ENCODE measurements at places on chromosomes 5 and 9.

DNA sequence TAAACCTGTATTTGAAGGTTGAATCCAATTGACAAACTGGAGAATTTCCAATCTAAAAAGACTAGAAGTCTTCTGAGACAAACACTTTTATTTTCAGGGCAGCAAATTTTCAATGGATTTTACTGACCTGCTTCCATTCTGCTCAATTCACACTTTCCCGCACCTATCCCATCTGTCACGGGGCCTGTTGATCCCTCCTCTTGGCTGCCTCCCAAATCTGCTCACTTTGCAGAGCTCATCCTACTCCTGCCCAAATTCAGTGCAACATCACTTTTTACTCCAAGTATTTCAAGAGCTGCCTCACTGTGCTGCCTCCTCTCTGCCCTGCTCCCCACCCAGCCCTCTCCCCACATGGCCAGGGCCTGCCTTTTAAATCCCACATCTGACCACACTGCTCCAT is 35.1 kb downstream of the GOLM1 start:
- DNase-seq = no peak

DNA sequence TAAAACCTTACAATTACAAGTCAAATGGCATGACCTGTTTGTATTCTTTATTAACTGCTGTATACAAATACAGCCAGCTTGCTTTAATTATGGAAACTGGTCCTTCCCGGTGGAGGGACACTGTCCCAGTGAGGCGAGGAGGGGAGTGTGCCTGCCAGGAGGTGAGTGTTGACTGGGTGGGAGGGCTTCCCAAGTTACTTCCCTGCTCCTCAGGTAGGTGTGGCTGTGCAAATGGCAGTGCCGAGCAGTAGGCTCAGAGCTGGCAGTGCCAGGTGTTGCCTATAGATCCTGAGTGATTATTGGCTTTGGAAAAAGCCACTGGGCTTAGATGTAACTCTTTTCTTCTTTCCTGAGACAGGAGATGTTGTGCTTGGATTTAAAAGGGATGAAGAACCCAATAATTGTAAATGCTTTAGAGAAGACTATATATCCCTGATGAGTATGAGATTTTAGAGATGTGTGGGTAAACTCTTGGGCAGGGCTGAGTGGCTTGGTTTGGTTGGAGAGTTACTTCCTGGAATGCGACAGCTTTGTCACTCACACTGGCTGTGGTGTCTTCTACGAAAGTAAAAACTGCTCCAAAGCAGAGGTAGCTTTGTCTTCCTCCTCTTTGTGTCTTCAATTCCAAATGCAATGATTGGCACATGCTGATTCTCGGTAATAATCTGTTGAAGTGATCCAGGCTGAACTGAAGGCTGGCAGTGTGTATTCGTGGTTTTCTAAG is 43.7 kb downstream of the GLRX start:
- no peak for DNase-seq

- DNase-seq = no peak
Measured at GRCh38 chr5:2378976-2379375, 372.5 kb downstream of the IRX2 start.

- no peak for DNase-seq
Measured at GRCh38 chr5:168670881-168671575, 91.9 kb upstream of the PANK3 start.

DNA sequence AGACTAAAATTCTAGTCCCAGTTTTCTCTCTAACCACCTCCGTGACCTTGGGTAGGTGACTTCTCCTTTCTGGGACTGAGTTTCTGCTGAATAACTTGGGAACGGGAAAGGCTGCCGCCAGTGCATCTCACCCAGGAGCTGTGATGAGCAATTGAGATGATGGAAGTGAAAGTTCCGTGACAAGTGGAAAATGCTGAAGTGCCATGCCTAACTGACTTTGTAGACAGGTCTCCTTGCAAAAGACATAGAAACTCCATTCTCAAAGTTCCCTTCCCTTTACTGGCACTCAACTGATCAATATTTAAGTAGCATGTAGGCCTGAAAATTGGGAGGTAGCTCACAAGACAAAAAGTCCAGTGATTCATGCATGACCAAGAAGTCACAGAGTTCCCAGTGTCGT is 6.3 kb upstream of the ADAM19 start:
- no peak for DNase-seq

GRCh38 chr5:18607570-18607969 is 973.3 kb downstream of the TAF11L14 start:
- DNase-seq = no peak
